ENCODE measurements at places on chromosomes 16 and 17.

GRCh38 chr17:42312285-42313130 lies 24.2 kb downstream of the STAT5A start:
- H3K4me3 ChIP-seq, result no peak overlapping the region
- peak; percentile 82 for DNase-seq
- peaks cover 17% of the 10 kb centered on the region for H3K4me1 ChIP-seq
- no peak overlapping the region for H3K27ac ChIP-seq
- no peaks in the 10 kb centered on the region for H3K27me3 ChIP-seq
- H3K36me3 ChIP-seq, result peaks cover 22% of the 10 kb centered on the region

- H3K4me3 ChIP-seq, result no peak overlapping the region
- peaks cover under 1% of the 10 kb centered on the region for H3K4me1 ChIP-seq
- no peak for DNase-seq
- H3K27me3 ChIP-seq, result no peaks in the 10 kb centered on the region
- H3K36me3 ChIP-seq, result no peaks in the 10 kb centered on the region
Measured at GRCh38 chr17:28390563-28390962, 15.4 kb downstream of the SLC46A1 start.

DNA sequence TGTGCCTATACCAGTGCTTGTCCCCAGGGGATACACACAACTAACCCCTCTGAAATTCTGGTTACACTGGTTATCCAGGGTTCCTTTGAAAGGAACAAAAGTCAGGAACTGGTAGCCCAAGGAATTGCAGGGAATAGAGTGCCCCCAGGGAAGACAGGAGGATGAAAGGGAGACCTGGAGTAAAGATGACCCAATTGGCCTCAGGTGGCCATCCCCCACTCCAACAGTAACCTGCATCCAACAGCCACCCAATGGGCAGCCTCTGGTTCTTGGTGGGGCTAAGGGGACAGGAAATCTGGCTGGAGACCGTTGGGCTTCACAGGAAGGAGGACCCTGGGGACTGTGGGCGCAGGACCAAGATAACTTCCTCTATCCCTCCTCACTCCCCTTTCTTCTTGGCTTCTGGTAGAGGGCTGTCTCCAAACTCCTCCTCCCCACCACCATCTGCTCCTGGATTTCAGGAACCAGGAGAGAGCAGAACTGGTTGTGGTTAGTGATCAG lies 826 bp upstream of the MPO start:
- no peak overlapping the region for H3K27ac ChIP-seq
- peaks cover 22% of the 10 kb centered on the region for H3K4me1 ChIP-seq
- H3K27me3 ChIP-seq, result no peaks in the 10 kb centered on the region
- no peak overlapping the region for H3K4me3 ChIP-seq

DNA sequence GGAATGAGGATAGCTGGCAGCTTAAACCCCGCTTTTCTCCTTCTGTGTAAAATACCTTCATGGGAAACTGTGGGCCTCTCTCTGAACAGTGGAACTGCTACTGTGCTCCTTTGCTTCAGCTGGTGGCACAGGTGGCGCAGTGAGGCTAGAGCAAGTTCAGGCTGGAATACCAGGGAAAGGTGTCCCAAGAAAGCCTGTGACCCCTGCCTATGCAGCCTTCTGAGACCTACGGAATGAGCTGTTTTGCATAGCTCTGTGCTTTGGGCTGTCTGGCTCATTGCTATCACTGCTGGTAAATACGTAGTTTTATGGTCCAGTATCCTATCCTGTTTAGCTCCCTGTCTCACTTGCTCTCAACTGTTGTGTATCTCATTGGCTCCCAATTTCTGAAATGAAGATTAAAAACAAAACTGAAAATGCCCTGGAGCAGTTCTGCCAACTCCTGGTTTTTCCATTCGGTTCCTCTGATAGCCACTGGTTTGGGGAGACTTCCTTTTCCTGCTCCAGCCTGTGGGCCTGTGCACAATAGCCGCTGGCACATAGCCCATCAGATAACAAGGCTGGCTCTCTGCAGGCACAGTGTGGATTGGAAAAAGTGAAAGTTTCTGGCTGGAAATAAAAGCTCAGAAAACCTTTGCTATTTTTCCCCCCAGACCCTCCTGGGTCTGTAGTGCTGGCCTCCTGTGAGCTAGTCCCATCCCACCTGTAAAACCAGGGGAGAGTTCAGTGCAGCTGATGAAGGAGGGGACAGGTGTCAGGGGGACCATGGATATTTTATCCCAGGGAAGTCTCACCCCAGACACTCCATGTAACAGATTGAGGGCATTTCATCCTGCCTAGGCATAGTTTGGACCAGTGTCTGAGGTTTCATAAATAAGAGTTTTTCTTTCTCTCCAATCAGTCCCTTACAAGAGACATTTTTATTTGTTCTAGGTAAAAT lies 24.0 kb downstream of the LIMD2 start:
- peaks cover 80% of the 10 kb centered on the region for H3K36me3 ChIP-seq
- no peak overlapping the region for H3K4me3 ChIP-seq
- no peaks in the 10 kb centered on the region for H3K4me1 ChIP-seq
- no peaks in the 10 kb centered on the region for H3K27me3 ChIP-seq

GRCh38 chr16:83738923-83739503 lies 68.8 kb upstream of the HSBP1 start:
- no peak overlapping the region for H3K4me3 ChIP-seq
- H3K4me1 ChIP-seq, result no peaks in the 10 kb centered on the region
- DNase-seq, result no peak
- no peaks in the 10 kb centered on the region for H3K36me3 ChIP-seq
- H3K27ac ChIP-seq, result no peak overlapping the region

GRCh38 chr17:28702026-28702751 lies 9.5 kb downstream of the PROCA1 start:
- DNase-seq, result no peak
- H3K4me3 ChIP-seq, result no peak overlapping the region
- H3K27ac ChIP-seq, result no peak overlapping the region
- H3K36me3 ChIP-seq, result peaks cover 75% of the 10 kb centered on the region
- H3K4me1 ChIP-seq, result no peaks in the 10 kb centered on the region

DNA sequence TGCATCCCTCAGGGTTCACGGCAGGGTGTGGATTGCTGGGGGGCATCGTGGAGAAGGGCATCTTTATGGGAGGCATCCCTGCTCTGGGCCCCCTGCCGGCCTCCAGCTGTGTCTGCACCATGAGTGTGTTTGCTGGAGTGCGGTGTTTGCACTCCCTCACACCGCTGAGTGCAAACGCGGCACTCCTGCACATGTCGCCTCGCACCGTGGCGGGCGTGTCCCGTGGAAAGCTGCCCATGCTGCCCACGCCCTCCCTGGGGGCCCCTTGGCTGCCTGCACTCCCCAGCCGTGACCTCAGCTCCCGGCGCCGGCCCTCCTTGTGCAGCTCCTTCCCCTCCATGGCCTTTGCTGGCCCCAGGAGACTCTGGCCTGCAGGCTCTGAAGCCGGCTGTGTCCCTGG lies 74.6 kb upstream of the ZNF750 start:
- DNase-seq, result no peak
- H3K27ac ChIP-seq, result peak overlapping the region; percentile 26
- peaks cover 20% of the 10 kb centered on the region for H3K4me1 ChIP-seq
- H3K36me3 ChIP-seq, result peaks cover 90% of the 10 kb centered on the region

- peaks cover 13% of the 10 kb centered on the region for H3K4me1 ChIP-seq
- no peak overlapping the region for H3K27ac ChIP-seq
- H3K36me3 ChIP-seq, result no peaks in the 10 kb centered on the region
- DNase-seq, result no peak
Measured at GRCh38 chr16:709566-710499, 4.2 kb upstream of the FBXL16 start.

GRCh38 chr16:57304169-57305061 lies 19.9 kb upstream of the PLLP start:
- peaks cover 6% of the 10 kb centered on the region for H3K27me3 ChIP-seq
- H3K4me3 ChIP-seq, result no peak overlapping the region
- DNase-seq, result no peak
- peaks cover 16% of the 10 kb centered on the region for H3K4me1 ChIP-seq

DNA sequence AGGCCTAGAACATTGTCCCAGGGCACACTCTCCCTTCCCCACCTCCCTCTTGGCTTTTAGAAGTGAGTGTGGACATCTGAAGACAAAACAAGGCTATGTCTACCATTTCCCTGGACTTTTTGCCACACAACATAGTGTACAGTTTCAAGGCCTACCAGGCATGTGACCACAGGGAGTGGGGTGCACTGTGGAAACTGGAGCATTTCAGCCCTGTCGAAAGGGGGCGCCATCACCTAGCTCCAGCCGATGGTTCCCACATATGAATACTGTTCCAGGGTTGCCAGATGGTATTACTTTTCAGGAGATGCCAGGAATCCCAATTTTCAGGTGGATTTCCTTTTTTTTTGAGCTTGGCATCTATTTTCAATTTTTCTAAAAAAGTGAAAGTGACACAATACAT lies 140.7 kb downstream of the KATNIP start:
- no peak overlapping the region for H3K4me3 ChIP-seq
- H3K4me1 ChIP-seq, result no peaks in the 10 kb centered on the region
- H3K36me3 ChIP-seq, result no peaks in the 10 kb centered on the region
- DNase-seq, result no peak
- no peaks in the 10 kb centered on the region for H3K27me3 ChIP-seq

- peaks cover 59% of the 10 kb centered on the region for H3K36me3 ChIP-seq
- H3K4me3 ChIP-seq, result no peak overlapping the region
- no peaks in the 10 kb centered on the region for H3K27me3 ChIP-seq
- no peaks in the 10 kb centered on the region for H3K4me1 ChIP-seq
- no peak for DNase-seq
- H3K27ac ChIP-seq, result no peak overlapping the region
Measured at GRCh38 chr16:515939-516226, 11.6 kb upstream of the CAPN15 start.

- no peaks in the 10 kb centered on the region for H3K4me1 ChIP-seq
- no peaks in the 10 kb centered on the region for H3K27me3 ChIP-seq
- no peak overlapping the region for H3K27ac ChIP-seq
- DNase-seq, result no peak
Measured at GRCh38 chr16:88318521-88318920, 64.2 kb upstream of the ZNF469 start.

DNA sequence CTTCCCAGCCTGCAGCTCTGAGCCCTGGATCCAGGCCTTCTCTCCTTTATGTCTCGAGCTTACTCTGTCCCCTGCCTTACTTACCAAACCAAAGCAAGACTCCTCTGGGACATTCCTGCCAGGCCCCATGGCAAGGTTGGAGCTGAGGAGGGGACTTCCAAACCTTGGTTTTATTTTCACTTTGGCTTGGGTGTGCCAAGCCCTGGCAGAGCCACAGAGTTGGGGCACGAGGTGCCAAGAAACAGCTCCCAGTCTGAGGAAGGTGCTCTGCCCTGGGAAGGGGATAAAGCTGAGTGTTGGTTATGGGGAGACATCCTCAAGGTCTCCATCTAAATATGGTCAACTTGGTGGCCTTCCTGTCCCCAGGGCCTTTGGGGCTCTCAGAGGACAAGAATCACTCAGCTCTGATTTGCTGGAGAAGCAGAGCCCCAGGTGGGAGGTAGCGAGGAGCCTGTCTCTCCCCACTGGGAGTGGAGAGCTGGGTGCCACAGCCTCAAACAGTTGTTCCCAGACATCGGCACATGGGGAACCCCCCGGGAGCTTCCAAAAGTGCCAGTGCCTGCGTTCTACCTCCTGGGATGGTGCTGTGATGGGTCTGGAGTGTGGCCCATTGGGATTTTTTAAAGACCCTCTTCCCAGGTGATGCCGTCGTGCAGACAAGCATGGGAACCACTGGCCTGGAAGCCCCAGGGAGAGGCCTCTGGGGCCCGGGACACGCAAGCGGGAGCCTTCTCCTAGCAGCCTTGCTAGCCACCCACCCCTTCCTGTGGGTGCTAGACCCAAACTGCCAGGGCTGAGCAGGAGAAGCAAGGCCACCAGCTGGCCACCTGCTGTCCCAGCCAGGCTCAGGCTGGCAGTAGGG lies 10.3 kb downstream of the NLRC5 start:
- H3K27ac ChIP-seq, result no peak overlapping the region
- H3K4me3 ChIP-seq, result no peak overlapping the region
- H3K4me1 ChIP-seq, result no peaks in the 10 kb centered on the region
- H3K36me3 ChIP-seq, result no peaks in the 10 kb centered on the region
- DNase-seq, result no peak
